ENCODE measurements at places on chromosomes 1 and 21.

- DNase-seq, result no peak
These were observed 84.8 kb upstream of the ZC3H11B start for GRCh38 chr1:219697682-219698081.

- no peak for DNase-seq
These were observed 57.5 kb downstream of the SRSF11 start for GRCh38 chr1:70278710-70279109.

DNA sequence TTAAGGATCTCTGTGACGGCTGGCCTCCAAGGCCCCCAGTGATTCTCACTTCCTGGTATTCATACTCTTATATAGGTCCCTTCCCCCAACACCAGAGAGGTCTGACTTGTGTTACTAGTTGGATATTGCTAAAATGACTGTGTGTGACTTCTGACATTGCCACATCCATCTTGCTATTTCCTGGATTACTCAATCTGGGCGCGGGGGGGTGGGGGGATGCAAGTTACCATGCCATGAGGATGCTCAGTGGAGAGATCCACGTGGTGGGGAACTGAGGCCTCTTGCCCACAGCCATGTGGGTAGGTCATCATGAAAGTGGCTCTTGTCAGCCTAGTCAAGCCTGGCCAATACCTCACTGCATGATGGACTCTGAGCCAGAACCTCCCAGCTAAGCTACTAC lies 117.0 kb downstream of the UBE2U start:
- DNase-seq, result no peak

DNA sequence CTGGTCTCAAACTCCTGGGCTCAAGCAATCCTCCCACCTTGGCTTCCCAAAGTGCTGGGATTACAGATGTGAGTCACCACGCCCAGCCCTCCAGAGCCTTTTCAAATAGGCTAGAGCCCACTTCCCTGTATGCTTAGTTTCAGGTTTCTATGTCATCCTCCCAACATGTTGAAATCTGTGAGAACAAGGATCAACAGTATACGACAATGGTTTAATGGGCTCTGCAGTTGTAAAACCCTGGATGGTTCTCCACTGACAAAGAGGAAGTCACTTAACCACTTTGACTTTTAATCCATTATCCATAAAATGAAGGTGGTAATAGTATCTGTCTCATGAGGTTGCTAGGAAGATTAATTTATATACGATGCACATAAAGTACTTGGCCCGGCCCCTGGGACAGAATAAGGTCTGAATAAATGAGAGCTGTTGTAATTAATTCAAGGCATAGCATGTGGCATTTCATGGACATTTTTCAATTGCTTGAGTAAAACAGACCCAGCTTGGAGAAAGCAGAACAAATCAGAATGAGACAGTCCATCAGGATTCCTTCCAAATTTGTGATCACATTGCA lies 113.9 kb upstream of the ZNF648 start:
- DNase-seq, result no peak

DNA sequence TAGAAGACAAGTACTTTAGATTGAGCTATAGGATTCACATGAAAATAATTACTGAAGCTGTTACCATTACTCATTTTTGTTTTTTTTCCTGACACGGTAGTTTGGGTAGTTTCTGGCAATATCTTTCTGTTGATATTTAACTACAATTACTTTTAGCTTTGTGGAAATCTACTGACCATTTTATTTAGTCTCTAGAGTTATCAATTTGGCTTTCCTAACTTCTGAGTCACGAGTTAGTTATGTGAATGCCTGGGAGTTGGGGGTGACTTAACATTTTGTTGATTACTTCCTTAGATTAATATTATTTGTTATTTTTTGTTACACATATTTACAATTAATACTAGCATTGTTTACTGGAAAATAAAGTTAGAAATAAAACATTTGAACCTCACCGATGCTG lies 160.6 kb downstream of the HMCN1 start:
- DNase-seq, result no peak

- peak; percentile 62 for DNase-seq
These were observed at the start of gene ADORA1 for GRCh38 chr1:203127666-203128430. Gene ADORA1 (plus strand): TSS chr1:203127726. CDS start chr1:203128842, 1,116 bp downstream.

DNA sequence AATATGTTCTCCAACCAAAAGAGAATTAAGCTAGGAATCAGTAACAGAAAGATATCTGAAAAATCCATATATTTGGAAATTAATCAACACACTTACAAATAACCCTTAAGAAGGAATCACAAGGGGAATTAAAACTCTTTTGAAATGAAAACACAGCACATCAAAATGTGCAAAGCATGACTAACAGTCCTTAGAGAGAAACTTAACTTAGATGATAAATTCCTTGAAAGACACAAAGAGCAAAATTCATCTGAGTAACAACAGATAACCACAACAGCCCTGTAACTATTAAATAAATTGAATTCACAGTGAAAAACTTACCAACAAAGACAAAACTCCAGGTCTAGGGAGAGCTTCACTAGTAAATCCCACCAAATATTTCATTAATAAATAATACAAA lies 283.8 kb downstream of the SDCCAG8 start:
- no peak for DNase-seq

DNA sequence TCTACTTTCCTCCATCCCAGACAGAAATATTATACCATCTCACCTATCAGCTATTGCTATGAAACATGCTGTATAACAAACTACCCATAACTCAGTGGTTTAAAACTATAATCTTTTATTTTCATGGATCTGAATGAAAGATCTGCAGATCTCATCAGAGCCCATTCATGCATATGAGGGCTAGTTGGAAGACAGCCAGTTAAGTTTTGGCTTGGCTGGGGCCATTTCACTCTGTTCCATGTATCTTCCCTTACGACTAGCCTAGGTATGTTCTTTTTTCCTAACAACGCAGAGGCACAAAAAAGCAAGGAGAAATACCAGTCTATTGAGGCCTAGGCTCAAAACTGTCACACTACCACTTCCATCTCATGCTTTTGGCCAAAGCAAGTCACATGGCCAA lies 28.1 kb upstream of the RGS1 start:
- no peak for DNase-seq

DNA sequence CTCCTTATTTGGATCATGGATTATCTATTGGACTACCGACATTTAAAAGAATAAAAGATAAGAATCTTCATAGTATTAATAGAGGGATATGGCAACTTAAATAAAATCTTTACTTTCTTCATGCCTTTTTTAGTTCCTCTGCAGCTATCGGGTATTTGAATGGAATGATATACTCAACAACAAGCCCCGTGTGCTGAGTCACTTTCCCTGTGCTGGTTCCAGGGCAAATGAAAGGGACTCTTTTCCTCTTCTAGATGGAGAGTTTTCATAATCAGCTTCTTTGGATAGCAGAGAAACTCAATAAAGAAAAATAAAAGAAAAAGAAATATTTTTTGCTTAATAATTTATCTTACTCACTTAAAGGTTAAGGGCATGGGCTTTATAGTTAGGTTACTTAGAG lies 213.7 kb downstream of the LRRC40 start:
- no peak for DNase-seq

DNA sequence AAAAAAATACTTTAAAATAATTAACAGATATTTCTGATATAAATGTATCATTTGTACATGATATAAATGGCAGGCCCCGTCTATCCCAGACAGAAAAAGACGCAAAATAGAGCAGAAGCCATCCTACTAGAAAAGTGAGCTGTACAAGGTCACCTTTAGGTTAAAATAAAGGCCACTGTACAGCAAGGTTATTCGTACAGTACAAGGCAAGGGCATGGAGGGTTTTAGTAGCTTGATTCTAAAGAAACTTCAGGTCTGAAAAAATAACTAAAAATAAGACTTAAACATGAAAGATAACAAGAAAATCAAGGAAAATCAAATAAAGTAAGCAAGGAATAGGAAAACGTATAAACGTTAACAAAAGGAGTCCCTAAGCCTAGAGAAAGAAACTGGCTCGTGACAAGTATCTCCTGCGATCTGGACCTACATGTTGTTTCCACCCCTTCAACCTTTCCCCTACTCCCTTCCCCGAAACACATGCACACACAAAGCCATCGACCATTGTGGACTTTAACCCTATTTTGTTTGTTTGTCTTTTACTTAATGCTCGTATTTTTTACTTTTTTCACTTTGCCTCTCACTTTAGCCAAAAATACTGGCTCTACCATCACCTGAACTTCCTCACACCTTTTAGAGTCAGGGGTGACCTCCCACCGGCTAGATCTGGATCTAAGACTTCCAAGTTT lies 26.5 kb upstream of the SLC30A10 start:
- no peak for DNase-seq

GRCh38 chr1:7839526-7839925 lies 13.3 kb downstream of the UTS2 start:
- DNase-seq, result no peak

GRCh38 chr1:66439031-66439740 lies 94.8 kb upstream of the SGIP1 start:
- DNase-seq, result no peak

GRCh38 chr1:239483391-239483790 lies 97.0 kb downstream of the CHRM3 start:
- no peak for DNase-seq

DNA sequence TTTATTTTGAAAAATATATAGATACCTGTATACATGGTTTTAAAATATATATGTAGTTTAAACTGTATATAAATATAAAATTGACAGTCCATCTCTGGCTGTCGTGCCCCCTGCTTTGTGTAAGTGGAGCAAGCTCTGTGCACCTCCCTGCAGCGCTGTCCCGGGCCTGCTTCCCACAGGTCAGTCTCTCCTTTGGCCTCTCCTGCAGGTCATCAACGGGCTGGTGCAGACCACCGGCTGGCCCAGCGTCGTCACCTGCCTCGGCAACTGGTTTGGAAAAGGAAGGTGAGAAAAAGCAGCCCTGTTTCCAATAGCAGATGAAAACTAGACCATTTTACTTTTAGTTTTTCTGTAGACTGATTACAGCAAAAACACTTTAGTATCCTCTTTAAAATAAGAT lies 28.5 kb downstream of the SLC37A1 start:
- DNase-seq, result no peak

DNA sequence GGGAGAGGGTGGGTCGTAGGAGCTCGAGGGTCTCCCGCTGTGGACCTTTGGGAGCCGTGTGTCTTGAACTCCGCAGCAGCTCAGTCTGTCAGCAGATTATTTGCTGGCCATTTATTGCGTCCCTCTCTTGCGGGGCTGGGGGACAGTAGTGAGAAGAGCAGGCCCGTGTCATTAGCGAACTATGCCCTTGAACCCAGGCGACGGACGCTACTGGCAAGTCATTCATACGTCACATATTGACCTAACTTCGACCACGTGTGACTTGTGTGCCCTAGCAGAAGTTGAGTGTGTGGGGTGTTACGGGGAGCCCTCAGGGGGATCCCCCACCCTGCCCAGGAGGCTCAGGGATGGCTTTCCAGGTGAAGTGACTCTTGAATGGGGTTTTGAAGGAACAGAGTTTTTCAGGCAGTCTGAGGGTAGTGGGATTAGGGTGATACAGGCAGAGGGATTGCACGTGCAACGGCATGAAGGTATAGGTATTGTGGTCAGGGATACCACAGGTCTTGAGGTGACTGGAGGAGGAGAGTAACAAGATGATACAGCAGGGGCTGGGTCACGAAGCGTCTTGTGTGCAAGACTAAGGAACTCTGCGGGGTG lies 13.0 kb downstream of the RCC1 start:
- DNase-seq, result no peak

DNA sequence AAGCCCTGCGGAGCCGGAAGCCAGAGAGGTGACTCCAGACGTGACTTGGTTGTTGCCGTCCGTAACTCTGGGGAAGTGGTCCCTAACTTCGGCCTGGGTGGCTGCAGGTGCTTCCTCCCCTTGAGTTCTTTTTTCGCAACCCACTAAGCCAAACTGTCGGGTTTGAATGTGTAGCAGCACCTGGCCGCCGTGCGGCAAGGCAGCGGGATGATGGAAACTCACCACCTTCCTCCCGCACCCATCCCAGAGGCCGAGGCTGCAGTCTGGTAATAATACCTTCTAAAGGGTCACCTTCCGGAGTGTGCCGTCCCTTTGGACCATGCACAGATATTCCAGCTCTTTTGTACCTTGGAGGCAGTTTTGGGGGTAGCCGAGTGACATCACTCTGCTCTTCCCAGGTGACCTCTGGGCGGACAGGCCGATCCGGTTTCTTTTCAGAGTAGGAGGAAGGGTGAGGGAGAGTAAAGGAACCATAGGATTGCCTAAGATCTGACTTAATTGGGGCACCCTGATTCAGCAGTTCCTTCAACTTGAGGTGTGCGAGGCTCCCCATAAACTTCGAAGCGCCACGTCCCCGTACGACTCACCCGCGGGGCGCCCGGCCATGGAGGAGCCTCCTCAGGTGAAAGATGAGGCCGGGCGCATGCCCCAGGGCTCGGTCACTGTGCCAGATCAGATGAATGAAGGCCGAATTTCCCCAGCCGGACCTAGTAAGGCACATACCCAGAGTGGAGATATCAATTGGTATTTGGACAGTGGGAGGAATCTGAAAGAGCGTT lies 1.0 kb downstream of the KCNK1 start:
- no peak for DNase-seq

- DNase-seq, result no peak
These were observed 869 bp downstream of the NAV1 start for GRCh38 chr1:201539561-201540431.

DNA sequence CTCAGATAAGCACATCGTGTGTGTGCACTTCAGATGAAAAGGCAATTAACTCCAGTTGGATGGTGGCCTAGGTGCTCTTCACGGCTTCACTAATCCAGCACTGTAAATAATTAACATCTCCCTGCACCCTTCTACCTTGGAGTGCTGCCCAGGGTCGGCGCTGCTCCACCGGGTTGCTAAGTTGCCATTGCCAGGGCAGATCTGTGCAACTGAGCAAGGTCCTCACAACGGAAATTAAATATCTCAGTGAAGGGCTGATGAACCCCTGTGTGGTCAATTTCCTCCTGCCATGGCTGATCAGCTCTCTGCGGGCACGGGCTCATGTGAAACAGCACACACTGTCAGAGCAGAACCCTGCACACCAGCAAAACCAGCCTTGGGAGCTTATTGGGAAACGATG lies 63.2 kb downstream of the SYDE2 start:
- DNase-seq, result no peak

DNA sequence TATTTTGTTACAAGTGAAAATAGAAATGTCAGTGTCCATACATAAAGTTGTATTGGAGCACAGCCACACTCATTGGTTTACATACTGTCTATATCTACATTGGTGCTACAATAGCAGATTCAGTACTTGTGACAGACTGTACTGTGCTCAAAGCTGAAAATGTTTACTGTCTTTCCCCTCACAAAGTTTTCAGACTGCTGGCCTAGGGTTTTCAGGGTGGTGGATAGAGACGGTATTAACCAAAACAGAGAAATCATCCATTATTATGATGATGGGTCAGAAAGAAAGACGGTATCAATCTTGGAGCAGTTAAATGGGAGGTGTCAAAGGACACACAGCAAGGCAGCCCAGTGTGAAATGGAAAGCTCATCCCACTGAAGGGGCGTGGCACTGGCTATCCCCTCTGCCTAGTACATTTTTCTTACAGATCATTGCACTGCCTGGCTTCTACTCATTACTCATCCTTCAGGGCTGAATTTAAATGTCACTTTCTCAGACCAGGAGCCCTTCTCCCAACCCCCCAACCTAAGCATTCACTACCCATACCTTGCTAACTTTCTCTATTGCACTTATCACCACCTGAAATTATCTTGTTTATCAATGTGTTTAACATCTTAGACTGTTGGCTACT lies 10.2 kb downstream of the JAK1 start:
- no peak for DNase-seq

- DNase-seq, result no peak
These were observed 2.0 kb downstream of the LRRN2 start for GRCh38 chr1:204683284-204684205.

Measured in HTR-8/SVneo (cell line).